Mesothelial cell of epicardium (in vitro differentiated cells): ENCODE measurements at places on chromosomes 5 and 9. TPM values are rescaled to one million over a fixed set of nuclear protein-coding genes. Genes with fewer than 3 reads are reported as not detected.

P4HA2 gene
- total RNA-seq = 66.3 to 68.7 TPM (median 66.9 TPM) in 3 replicates

DNA sequence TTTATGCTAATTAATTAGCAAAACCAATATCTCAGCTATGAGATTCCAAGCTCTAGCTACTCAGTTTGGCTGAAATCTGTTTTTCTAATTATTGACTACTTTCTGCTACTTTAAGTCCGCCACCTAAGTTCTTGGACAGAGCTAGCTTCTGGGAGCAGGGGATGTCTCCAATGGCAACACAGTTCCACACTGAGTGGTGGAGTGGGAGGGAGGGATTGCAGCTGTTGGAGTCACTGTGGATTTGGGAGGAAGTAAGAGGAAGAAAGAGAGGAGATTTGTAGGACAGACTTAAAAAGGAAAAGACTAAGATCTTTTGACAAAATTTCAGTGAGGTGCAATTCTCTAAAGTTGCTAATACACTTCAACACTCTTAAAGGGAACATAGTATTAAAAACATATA is 450.8 kb downstream of the NFIB start:
- no peaks in the 10 kb centered on the region for H3K36me3 ChIP-seq
- peaks cover 40% of the 10 kb centered on the region for H3K4me1 ChIP-seq
- peak overlapping the region; percentile 88 for H3K27ac ChIP-seq

DNA sequence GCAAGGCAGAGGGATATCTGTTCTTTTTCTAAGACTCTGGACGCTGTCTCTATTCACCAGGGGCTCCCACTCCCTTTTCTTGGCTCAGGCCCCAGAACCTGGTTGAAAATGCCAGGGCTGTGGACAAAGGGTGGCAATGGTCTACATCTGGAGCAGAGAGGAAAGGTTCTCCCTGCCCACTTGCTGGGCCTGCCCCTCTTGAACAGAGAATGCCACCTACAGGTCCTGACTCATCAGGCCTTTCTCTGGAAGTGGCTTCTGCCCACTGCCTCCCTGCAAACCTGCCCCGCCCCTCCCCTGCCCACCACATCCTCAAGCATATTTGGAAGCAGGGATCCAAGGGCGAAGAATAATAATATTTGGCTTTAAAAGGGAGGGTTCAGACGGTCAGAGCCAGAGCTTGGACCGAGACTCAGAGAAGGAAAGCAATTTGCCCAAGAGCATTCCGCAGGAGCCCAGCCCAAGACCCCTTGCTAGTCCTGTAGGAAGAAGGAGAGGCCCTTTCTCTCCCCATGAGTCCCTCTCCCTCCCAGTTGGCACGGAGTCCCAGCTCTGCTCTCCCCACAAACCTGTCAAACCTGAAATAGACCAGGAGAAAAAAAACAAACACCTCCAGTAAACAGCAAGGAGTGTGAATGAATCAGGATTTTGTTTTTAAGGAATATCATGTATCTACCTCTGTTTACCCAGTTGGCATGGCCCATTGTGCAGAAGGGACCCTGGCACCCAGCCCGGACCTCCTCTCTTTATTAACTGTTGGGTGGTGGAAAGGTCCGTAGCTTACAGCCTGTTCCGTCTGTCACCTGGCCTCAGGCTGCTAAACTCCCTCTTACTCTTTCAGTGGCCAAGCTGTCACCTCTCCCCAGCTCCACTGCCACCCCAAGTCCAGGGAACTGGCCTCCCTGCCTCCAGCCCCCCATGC is 37.7 kb upstream of the STXBP1 start:
- peak overlapping the region; percentile 81 for H3K27ac ChIP-seq
- H3K4me3 ChIP-seq = no peak overlapping the region
- no peak for DNase-seq
- H3K27me3 ChIP-seq = no peaks in the 10 kb centered on the region

GRCh38 chr5:110055302-110055701 is 365.6 kb downstream of the MAN2A1 start:
- H3K4me3 ChIP-seq = no peak overlapping the region
- H3K27me3 ChIP-seq = peaks cover 47% of the 10 kb centered on the region
- H3K36me3 ChIP-seq = no peaks in the 10 kb centered on the region
- peaks cover 49% of the 10 kb centered on the region for H3K4me1 ChIP-seq

DNA sequence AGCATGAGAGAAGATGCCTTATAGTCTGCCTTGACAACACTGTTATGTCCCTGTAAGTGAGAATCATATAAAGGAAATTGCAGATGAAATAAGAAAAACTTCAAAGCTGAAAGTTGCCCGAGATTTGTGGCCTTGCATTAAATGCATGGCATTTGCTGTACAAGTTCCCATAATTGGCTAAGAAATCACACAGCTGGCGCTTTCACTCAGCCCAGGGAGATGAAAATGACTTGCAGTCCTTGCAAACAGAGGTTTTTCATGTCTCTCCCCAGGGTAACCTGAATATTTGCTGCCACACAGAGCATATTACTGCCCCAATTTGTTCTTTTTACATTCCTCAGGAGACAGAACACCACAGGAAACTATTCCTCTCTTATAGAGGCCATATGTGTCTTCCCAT is 174.8 kb downstream of the FAM114A2 start:
- H3K27me3 ChIP-seq = no peaks in the 10 kb centered on the region
- H3K36me3 ChIP-seq = no peaks in the 10 kb centered on the region

- no peak for DNase-seq
- peaks cover 4% of the 10 kb centered on the region for H3K4me1 ChIP-seq
- H3K27me3 ChIP-seq = peaks cover 39% of the 10 kb centered on the region
- H3K27ac ChIP-seq = no peak overlapping the region
- H3K36me3 ChIP-seq = no peaks in the 10 kb centered on the region
- no peak overlapping the region for H3K4me3 ChIP-seq
Observed at GRCh38 chr5:2184563-2185540, 302.1 kb upstream of the IRX4 start.

GRCh38 chr5:6840136-6840793 is 127.0 kb downstream of the TENT4A start:
- H3K4me3 ChIP-seq = no peak overlapping the region
- DNase-seq = no peak
- H3K27ac ChIP-seq = no peak overlapping the region
- no peaks in the 10 kb centered on the region for H3K36me3 ChIP-seq
- H3K4me1 ChIP-seq = no peaks in the 10 kb centered on the region

GRCh38 chr5:65262096-65262495 is 219.6 kb downstream of the ADAMTS6 start:
- peak overlapping the region; percentile 91 for H3K27ac ChIP-seq
- no peaks in the 10 kb centered on the region for H3K27me3 ChIP-seq

DNA sequence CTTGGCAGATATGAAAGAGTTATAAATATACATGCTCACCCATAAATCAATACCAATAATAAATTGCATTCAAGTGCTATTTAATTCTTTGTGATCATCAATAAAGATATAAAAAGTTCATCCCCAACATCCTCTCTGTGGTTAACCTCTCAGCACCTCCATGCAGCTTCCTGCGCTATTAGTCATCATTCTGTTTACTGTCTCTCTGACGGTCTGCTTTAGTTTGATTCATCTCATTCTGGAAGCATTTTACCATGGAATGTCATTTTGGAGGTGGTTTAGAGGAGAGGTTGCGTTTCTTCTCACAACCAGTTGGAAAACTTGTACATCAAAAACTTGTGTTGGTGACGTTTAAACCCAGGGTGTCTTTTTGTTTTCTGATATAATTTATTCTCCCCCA is 486.6 kb downstream of the BRINP1 start:
- DNase-seq = no peak
- no peaks in the 10 kb centered on the region for H3K36me3 ChIP-seq
- H3K4me3 ChIP-seq = no peak overlapping the region
- H3K4me1 ChIP-seq = peaks cover 4% of the 10 kb centered on the region
- peaks cover 4% of the 10 kb centered on the region for H3K27me3 ChIP-seq
- no peak overlapping the region for H3K27ac ChIP-seq
